Non-pigmented ciliary epithelial cell (primary cell): ENCODE measurements at places on chromosomes 12 and 14.

GRCh38 chr14:43535231-43535838 is 971.7 kb downstream of the FSCB start:
- DNase-seq, result no peak

- DNase-seq, result no peak
Measured at GRCh38 chr14:91963465-91963864, 16.0 kb upstream of the FBLN5 start.

DNA sequence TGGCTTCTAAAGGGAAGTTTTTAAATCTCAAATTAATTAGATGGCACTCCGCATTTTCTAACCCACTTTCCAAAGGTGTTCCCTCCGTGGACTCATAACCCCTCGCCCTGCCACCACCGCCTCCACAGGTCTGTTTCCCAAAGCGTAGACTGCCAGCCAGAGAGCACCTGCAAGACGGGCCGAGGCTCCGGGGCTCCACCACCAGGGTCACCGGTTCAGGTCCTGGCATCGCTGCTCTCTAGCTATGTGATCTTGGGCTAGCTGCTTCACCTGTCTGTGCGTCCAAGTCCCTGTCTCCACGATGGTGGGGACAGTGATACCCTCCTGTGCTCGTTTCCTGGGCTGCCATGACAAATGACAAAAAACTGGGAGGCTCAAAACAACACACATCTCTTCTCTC is 11.5 kb downstream of the RIMBP2 start:
- DNase-seq, result no peak

DNA sequence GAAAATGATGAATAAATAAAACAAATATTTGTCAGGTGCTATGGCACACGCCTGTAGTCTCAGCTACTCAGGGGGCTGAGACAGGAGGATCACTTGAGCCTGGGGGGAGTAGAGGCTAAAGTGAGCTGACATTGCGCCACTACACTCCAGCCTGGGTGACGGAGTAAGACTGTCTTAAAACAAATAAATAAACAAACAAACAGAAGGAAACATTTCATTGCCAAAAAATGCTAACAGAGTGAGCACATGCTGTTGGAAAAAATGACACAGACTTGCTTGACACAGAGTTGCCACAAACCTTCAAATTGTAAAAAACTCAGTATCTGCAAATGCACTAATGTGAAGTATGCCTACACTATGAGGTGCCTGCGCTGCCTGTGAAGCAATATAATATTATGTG is 50.8 kb upstream of the AP4S1 start:
- DNase-seq, result no peak

- DNase-seq, result no peak
Measured at GRCh38 chr12:68587448-68587873, 23.2 kb upstream of the RAP1B start.

GRCh38 chr12:132194056-132194455 is 49.8 kb downstream of the NOC4L start:
- DNase-seq, result no peak

DNA sequence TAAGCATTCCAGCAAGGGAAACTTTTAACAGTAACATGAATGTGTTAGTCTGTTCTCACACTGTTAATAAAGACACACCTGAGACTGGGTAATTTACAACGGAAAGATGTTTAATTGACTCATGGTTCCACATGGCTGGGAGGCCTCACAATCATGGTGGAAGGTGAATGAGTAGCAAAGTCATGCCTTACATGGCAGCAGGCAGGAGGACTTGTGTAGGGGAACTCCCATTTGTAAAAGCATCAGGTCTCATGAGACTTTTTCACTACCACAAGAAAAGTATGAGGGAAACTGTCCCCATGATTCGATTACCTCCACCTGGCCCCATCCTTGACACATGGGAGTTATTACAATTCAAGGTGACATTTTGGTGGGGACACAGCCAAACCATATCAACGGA is 168.3 kb downstream of the PAH start:
- DNase-seq, result no peak

- no peak for DNase-seq
Measured at GRCh38 chr12:131863711-131864396, 30.6 kb upstream of the ULK1 start.

DNA sequence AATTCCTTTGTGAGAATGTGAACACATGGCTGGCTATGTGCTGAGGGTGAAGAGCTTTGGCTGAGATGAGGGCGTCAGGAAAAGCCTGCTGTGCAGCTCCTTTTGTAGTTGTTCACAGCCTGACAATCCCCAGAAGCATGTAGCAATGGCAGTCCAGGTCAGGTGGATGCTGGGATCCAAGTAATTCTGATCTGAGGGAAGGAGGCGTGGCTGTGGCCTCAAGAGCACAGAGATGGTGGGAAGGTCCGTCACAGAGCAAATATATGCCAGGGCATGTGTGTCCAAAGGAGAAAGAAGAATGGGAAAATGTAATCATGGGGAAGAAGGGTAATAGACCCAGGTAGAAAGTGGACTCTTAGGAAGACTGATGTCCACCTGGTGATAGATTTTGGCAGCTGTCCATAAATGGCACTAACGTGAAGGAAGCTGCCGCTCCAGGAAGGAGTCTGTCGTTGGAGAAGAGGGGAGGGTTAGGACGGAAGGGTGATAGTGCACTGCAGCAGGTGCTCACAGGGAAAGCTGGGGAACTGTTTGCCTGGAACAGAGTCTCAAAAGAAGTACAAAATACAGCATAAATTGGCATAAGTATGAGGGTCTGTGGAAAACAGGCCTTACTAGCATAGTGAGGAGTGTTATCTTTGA is 13.8 kb downstream of the MGST1 start:
- no peak for DNase-seq

DNA sequence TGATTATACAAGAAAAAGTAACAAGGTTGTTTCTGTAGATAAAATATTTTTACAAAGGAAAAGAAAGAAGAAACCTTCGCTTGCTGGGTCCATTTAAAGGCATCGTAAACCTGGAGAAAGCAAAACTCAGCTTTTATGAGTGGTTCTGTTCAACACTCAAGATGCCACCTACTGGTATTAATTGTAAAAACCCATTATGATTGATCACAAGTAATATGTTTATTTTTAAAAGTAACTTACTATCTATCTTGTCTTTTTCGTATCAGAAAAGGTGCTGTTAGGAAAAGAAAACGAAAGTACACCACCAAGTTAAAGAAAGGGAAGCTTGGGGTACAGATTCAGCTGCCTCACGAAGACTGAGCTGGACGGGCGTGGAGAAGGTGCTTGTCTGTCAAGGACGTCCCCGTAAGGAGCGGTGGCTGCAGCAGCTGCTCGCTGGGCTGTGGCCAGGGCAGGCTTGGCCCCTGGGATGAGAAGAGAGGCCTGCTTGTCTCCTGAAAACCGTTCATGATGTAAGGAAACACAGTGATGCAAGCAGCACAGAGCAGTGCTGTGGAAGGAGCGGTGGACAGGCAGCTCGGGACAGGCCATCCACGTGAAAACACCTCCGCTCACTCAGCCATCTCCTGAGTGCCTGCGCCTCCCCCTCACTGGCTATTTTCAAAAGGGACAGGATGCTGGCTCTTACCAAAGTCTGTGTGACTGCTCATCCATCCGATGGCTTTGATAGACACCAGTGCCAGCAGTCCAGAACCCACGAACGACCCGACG is 25.0 kb downstream of the SLC15A4 start:
- DNase-seq, result no peak

DNA sequence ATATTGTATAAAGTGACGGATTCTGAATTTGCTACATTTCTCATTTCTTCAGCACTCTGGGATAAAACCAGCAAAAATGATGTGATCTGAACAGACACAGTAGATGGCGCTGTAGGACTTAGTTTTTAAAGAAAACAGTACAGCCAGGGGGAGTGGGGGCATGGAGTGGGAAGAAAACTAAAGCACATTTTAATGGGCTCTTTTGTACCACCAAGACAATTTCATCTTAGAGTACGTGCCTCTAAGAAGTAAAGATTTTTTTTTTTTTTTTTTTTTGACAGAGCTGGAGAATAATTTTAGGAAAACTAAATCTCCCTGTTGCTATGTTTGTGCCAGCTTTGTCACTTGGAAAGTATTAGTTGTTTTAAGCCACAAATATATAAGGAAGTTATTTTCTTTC is 124.4 kb downstream of the RAD51B start:
- peak; percentile 62 for DNase-seq

GRCh38 chr12:18923721-18924120 is 185.8 kb downstream of the CAPZA3 start:
- no peak for DNase-seq

GRCh38 chr12:113057565-113058485 is 1.3 kb downstream of the DTX1 start:
- DNase-seq, result no peak

DNA sequence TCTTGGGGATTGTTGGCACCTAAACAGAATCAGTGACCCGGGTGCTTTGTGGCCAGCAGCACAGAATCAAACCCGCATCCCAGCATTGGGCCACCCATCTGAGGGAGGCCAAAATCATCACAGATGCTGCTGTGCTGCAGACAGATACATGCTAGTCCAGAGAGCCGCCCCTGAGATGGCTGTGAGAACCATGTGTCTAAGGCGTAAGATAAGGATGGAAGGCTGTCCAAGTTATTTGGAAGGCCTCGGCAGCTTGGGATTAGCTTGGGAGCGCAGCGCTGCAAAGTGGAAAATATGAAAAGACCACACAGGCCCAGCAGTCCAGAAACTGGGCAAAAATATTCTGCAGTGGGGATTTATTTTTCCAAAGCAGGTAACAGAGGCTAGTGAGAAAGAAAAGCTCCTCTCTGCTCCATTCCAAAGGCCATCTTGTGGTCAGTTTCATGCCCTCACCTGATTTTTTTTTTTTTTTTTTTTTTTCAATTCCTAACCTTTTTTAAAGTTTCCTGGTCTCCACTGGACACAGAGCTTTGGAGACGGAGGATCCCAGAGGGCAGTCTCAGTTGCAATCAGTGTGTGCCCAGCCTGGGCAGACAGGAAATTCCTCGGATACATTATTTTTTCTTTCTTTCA is 178.9 kb upstream of the BCL2L14 start:
- no peak for DNase-seq

DNA sequence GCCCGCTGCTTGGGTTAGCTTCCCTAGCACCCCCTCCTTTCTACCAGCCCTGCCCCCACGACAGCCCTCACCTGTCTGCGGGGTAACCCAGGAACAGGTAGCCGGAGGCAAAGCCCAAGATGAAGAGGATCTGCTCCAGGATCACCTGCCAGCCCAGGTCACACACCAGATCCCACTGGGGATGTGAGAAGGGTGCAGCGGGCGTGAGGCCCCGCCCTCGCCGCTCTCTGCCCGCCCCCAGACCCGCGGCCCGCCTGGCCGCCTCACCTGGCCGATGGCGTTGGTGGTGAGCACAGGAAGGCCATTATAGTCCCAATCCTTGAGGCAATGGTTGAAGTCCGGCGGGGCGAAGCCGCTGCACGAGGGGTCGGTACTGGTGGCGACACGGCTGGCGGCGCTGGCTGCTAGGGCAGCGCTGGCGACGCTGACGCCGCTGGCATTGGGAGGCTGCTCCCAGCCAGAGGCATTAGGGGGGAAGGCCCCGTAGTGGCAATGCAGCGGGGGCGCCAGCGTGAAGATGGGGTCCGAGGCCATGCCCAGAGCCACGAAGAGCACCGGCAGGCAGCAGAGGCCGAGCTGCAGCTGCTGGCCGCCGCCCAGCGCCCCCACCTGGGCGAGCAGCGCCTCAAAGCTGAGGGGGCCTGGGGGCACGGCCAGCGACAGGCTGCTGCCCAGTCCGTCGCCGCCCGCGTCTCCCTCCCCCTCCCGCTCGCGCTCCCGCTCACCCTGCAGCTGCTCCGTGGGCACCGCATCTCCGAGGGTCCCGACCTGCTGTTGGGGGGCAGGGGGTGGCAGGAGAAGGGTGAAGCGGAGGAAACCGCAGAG is 794 bp downstream of the SLC22A17 start:
- no peak for DNase-seq

DNA sequence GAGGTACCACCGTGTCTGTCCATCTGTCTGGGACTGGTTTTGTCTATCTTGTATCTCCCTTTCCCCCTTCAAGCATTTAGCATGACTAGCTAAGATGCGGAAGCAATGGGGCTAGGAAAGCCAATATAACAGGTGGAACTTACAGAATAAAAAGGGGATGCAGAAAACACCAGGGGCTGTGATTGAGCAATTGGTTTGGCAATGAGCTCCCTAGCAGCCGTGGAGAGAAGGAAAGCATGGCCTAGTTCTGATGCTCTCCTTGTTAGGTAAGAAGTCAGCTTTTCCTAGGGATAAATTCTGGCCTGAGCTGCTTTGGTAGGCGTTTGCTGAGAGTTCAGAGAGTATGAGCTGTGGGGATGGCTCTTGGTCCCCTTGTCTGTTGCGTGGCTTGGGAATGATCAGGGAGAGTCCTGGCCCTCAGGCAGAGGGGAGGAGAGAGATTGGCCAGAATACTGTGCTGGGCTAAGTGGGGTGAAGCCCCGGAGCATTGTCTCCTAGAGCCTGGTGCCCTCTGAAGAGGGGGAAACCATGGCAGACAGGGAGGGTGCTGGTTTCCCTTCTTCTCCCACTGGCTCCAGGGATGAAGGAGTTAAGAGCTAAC is 7.1 kb downstream of the SETD1B start:
- no peak for DNase-seq

GRCh38 chr14:54331516-54331915 is 65.3 kb upstream of the CDKN3 start:
- DNase-seq, result no peak
